GM23338 (cell line): ENCODE measurements at places on chromosomes 16 and 17.

- DNase-seq: no peak
These were observed 1.9 kb upstream of the SDR42E1 start for GRCh38 chr16:82013139-82013538.

DNA sequence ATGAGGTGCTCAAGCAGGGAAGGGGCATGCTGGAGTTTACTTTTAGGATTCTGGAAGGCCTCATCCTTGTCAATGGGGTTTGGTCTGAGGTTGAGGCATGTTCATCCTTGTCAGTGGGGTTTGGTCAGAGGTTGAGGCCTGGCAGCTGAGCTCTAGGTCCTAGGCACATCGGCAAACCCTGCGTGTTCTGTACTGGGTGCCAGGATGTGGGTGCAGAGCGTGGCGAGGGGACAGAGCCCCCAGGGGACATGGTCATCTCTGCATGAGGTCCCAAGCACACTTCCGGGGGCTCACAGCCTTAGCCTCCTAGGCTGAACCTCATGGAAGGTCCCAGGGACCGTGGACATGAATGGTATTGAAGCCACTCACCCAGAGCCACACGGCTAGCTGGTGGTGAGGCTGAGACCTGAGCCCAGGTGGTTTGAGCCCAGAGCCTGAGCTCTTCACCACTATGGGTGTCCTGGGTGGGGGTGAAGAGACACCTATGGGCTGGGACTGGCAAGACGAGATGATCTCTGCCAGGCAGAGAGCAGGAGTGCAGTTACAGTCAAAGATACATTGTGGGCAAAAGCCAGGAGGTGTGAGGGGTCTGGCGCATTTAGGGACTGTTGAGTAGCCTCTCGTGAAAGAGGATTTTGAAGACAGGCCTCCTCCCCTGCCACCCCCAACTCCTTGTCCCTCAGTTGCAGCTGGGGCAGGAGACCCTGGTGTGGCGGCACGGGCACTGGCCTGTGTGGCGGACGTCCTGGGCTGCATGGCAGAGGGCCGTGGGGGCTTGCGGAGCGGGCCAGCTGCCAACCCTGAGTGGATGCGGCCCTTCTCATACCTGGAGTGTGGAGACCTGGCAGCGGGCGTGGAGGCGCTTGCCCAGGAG, 19.3 kb downstream of the FCSK start:
- no peak for DNase-seq

DNA sequence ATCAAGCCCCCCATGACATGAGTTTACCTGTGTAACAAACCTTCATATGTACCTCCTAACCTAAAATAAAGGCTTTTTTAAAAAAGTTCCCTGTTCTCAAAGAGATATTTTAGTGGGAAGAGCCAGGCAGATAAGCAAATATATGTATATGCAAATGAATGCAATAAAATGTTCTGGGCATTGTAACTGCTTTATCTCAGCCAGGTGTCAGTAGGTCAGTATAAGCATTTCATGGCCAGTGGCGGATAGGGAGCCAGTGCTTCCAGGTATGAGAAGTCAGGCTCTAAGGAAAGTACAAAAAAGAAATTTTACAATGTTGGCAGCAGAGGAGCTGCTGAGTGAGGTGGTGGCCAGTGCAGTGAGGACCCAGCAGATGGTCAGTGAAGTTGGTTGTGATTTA, 53.9 kb downstream of the TNRC6C start:
- DNase-seq: no peak

DNA sequence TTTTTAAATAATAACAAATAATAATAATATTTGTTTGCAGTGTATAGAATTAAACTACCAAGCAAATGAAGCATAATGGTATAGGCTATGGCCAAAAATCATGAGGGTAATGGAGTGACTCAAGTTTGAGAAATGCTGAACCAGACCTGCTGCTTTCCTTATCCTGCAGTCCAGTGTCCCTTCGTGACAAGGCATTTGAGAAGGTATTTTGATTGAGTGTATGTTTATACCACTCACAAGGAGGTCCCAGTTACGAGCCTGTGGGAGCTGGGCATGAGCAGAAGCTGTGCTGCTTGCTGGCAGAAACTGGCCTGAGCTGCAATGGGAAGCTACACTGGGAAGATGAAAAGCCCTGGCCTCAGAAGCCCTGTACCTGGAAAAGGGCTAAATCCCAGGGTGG, 50.3 kb downstream of the GNAO1 start:
- DNase-seq: no peak

DNA sequence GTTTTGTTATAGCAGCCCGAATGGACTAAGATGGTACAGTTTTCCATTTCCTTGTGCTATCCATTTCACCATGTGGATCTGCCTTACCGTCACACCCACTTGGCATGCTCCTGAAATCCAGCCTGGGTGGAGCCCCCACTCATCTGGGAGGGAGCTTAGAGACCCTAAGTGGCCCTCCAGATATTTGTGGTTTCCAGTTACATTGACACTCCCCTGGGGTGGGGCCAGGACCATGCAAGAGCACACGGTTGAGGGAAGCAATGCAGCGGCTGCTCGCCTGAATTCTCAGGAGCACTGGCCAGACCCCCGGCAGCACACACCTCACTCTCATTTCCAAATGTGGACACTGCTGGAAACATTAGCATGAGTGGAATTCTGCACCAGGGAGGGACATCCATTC, 231.1 kb downstream of the UTP18 start:
- no peak for DNase-seq

DNA sequence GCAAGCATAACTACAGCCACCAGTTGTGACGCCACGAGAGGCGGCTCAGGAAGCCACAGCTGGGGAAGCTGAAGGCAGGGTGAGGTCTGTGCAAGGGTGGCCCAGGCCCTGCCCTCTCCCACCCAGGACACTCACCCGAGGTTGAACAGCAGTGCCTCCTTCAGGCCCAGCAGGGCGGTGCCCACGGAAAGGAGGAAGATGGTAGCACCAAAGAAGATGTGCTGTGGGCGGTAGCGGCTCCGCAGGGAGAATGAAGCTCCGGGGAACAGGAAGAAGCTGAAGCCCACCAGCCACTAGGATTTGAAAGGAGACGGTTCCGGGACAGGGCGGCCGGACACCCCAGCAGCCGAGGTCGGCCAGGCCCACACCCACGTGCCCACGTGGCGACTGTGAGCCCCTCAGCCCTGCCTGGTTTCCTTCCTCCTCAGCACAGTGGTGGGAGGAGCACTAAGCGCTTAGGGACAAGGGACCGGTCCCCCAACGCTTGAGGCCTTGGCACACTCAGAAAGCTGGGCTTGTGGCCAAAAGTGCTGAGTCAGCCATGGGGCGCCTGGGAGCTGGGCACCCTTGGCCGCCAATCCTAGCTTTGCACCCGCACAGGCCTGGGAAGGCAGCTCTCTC, 11.0 kb downstream of the CYB561 start:
- DNase-seq: no peak

- DNase-seq: no peak
These were observed 47.3 kb upstream of the CPNE2 start for GRCh38 chr16:57044931-57045693.

- no peak for DNase-seq
These were observed 19.5 kb downstream of the TRAF4 start for GRCh38 chr17:28763137-28763799.

DNA sequence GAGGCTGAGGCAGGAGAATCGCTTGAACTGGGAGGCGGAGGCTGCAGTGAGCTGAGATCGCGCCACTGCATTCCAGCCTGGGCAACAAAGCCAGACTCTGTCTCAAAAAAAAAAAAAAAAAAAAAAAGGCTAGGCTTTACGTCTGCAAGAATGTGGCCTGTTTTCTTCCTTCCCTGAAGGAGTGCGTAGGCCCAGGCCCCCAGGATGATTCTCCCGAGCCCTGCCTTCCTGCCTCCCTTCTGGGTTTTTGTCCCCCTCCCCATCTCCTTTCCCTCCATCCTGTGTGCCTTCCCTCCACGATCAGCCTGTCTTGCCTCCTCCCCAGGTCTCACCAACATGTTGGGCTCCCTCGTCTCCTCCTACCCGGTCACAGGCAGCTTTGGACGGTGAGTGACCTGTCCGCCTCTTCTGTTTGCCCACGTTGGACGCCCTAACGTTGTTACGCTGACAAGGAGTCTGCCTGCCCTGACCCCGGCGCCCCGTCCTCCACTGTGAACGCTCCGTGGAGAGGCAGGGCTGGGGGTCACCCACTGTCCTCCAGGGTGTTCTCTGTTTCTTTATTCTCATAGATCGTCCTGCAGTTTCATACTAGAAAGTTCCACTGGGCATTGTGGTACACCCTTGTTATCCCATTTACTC, 15.7 kb upstream of the RNF213 start:
- DNase-seq: no peak

GRCh38 chr17:69164206-69164605, 22.5 kb upstream of the ABCA6 start:
- DNase-seq: no peak

DNA sequence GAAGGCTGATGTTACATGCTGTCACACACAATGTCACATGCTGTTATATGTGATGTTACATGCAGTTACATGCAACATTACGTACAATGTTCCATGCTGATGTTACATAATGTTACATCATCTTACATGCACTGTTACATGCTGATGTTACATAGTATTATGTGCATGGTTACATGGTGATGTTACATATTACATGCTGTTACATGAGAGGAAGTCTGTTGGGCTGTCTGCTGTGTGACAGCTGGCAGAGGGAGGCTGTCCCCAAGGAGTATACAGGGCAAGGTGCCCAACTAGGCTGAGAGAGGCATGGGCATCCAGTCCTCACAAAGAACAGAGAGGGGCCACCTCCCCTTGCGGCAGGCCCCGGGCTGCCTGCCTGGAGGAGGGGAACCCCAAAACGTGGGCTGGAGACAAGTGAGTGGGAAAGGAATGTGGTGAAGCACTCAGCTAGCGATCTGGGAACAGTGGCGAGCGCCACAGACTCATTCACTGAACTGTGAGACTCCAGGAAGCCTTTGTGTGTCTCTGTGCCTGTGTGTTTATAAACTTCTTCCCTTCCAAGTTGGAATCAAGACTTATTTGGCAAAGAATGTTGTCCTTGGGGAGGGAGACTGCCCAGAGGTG, 30.6 kb downstream of the TMEM92 start:
- no peak for DNase-seq

GRCh38 chr17:17361867-17362539, 58.8 kb downstream of the NT5M start:
- no peak for DNase-seq

GRCh38 chr16:46832757-46833459, 1.9 kb upstream of the C16orf87 start:
- DNase-seq: no peak

- DNase-seq: no peak
These were observed 25.7 kb downstream of the ARHGAP23 start for GRCh38 chr17:38453951-38454421.

- DNase-seq: no peak
These were observed 3.3 kb downstream of the BCAR1 start for GRCh38 chr16:75248142-75248535.

DNA sequence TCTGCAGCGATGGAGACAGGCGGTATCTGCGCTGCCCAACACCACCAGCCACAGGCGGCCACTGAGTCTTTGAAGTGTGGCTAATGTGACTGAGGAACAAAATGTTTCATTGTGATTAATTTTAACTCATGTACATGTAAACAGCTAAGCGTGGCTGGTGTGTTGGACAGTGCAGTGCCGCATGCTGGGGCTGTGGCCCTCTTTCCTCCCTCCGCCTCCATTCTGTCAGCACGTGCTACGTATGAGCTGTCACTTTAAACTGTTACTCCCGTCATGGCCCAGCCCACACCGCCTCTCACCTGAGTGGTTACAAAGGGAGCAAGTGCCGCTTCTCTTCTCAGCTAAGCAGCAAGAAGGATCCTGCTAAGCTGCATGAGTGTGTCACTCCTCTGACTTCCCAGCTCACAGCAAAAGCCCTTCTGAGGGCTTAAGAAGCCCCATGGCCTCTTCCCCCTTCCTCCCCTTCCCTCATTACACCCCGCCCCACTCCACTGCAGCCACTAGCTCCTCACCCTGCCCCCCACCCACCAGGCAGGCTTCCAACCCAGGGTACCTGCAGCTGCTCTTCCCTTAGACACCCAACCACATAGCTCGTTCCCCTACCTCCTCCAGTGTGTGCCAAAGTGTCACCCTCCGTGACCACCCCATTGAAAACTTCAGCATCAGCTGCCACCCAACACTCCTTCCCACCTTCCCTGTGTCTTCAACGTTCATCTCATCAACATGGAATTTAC, 15.0 kb downstream of the HASPIN start:
- DNase-seq: peak; percentile 48

- DNase-seq: no peak
These were observed 154.1 kb upstream of the CDC42EP4 start for GRCh38 chr17:73465953-73466230.

DNA sequence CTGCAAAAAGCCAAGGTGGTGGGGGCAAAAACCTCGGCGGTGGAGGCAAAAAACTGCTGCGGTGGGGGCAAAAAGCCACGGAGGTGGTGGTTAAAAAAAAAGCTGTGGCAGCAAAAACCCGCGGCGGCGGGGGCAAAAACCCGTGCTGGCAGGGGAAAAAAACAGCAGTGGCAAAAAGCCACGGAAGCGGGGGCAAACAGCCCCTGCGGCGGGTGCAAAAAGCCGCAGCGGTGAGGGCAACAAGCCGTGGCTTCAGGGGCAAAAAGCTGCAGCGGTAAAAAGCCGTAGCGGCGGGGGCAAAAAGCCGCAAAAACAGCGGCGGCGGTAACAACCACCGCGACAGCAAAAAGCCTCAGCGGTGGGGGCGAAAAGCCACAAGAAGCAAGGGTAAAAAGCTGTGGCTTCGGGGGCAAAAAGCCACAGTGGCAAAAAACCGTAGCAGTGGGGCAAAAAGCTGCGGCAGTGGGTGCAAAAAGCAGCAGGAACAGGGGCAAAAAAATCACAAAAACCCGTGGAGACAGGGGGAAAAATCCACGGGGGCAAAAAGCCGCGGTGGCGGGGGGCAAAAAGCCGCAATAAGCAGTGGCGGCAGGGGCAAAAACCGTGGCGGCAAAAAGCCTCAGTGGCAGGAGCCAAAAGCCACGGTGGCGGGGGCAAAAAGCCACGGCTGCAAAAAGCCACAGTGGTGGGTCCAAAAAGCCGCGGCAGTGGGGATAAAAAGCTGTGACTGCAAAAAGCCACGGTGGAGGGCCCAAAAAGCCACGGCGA, 193.7 kb downstream of the SHCBP1 start:
- DNase-seq: no peak

DNA sequence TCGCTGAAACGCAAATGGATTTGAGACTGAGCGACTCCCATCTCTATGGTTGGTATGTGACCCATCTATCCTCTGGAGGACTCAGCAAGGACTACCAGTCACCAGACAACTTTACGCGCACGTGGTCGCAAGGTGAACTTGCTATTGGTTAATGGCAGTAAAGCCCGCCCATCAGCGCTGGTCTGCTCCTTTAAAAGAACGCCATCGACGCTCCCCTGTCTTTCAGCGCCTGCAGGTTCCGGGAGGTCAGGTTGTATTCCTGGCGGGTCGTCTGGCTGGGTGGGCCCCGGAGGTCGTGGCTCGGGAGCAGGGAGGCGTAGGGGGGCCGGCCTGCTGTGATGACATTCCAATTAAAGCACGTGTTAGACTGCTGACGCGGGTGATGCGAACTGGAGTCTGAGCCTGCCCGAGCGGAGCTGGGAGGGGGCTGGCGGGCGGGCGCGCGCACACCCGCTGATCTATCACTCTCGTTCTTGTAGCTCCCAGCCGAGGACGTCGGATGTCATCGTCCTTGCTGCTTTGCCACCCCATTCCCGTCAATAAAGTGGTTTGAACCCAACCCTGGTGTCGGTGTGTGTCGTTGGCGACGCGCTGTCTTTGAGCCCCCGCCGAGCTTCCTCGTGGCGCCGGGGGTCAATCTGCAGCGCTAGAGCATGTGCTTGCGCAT, 15.9 kb upstream of the ERN1 start:
- peak; percentile 99 for DNase-seq

- no peak for DNase-seq
These were observed 41.0 kb downstream of the CHCT1 start for GRCh38 chr17:60463157-60463835.
